ENCODE measurements at places on chromosomes 6 and 20.

GRCh38 chr6:156449128-156449527, 328.1 kb upstream of the ARID1B start:
- DNase-seq, result no peak

DNA sequence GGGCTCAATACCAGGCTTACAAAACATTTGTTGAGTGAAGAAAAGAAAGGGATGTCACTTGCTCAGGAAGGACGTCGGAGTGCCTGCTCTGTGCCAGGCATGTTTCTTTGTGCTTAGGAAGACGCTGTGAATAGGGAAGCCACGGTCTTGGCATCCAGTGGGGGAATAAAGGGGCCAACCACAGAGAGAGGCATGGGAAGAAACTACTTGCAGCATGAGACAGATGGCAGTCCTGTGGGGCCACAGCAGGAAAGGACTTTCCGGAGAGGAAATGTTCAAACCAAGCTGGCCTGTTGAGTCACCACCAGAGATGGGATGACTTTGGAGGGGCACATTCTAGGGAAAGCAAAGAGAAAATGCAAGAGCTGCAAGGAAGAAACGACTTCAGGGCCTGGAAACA, 173.2 kb downstream of the CDH26 start:
- DNase-seq, result no peak

DNA sequence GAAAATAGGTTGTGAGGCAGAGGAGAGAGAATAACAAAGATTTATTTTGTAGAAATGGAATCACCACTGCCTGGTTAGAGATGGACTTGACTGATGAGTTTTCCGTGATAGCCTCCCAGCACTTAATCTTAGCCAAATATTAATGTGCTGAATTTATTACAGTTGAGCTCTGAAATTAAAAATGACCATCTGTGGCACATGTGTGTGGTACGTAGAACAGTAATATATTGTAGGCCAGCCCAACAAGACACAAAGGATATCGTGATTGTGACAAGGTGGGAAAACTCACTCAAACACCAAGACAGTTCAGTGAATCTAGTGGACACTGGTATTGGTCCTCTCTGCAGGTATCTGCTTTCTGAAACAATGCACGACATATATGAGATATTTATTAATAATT, 119.4 kb downstream of the HAO1 start:
- no peak for DNase-seq

DNA sequence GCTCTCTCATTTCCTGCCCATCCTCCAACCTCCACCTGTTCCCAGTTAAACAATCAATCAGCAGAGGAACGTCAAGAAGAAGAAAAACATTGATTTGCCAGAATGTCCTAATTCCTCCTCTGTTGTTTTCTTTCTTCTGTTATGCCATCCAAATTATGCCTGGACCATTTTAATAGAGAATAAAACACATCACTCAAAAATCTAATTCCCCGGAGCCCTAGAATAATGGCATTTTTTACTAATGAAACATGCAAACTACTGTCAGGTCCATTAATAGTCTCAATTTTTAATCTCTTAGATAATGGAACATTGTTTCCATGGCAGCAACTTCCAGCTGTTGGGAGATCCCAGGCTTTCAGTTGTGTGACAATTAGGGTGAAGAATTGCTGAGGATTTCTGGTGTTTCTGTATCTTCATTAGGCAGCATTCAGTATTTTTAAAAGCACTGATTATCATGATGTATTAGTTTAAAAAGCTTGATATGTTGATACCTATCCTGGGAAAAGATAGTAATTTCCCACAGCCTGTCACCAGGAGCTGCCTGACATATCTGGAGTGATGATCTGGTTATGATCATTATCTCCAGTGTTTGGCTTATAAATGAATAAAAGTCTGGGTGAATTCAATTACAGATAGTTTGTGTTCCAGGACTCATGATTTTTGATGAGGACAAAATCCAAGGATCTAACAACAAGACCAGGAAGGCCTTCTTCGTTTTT, 209.8 kb downstream of the TPBG start:
- DNase-seq, result no peak

DNA sequence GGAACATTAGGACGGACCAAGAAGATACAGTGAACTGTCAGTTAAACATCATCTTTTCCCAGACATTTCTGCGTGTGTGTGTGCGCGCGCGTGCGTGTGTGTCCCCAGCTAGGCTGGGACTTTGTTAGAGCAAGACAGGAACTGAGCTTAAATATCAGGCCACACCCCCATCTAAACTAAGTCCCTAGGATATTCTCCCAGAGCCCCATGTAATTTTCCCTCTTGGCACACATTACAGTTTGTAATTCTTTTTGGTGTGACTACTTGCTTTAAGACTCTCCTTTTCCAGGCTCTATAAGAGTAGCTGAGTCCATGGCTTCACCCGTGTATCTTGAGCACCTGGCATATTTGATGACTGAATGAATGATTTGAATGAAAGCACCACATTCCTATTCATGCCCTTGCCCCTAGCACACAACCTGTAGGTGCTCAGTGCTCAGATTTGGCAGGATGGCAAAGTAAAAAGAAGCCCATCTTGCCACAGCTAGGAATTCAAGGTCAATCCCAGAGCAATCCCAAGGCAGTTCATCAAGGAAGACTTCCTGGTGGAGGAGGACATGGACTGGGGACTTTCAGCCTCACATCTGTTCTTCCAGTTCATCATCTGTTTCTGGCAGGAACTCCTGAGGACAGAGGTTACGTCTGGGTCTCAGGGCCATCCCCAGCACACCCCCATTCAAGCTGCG, 69.2 kb downstream of the MRPL14 start:
- no peak for DNase-seq

GRCh38 chr20:31901615-31902014, 31.2 kb downstream of the TTLL9 start:
- DNase-seq, result no peak

DNA sequence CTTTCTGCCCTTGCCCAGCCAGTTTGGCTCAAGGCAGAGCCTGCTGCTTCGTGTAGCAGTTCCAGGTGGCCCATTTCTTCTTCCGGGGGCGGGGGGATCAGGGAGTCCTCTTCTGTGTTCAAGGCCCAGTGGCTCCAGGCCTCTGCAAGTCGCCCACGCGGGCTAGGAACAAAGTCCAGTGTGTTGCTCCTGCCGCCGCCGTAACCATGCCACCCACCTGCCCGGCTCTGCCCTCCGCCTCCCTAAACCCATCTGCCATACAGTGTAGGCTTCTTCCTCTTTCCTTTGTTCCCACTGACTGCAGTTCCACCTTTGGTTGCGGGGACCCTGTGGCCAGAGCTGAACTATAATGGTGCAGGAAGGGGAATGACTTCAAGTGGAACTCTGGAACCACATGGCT, 43.9 kb upstream of the SRF start:
- no peak for DNase-seq

- no peak for DNase-seq
Observed at GRCh38 chr20:18289306-18289705, 979 bp downstream of the ZNF133 start.

DNA sequence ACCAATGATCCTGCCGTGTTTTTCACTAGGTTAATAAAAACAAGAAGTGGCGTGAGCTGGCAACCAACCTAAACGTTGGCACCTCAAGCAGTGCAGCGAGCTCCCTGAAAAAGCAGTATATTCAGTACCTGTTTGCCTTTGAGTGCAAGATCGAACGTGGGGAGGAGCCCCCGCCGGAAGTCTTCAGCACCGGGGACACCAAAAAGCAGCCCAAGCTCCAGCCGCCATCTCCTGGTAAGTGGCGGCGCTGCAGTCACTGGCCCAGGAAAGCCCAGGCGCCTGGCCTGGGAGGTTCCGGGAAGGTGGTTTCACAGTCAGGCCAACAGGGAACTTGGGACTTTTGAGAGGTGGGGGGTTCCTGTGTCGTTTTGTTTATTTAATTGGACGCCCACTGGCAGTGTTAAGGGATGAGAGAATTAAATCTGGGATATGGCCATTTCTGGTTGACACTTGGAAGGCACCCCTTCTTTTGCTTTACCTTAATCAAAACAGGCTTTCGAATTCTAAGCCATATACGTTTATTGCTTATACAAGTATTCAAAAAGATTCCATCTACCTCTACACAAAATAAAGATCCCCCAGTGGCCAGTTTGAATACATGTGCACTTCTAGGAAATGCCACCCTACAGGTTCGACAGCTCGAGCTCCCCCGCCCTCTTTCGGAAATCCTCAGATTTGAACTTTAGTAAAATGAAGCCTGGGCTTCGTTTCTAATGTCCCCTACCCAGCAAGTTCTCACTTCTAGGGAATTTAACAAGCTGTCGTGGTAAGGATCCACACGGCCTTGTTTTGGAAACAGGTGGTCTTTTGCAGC, 138.9 kb downstream of the TMEM242 start:
- peak; percentile 26 for DNase-seq
